ENCODE measurements at places on chromosomes 13 and 19.

- no peak for DNase-seq
These were observed 9.8 kb downstream of the PLK5 start for GRCh38 chr19:1533510-1534150.

- DNase-seq: no peak
These were observed 38.6 kb downstream of the ELL start for GRCh38 chr19:18483119-18483890.

DNA sequence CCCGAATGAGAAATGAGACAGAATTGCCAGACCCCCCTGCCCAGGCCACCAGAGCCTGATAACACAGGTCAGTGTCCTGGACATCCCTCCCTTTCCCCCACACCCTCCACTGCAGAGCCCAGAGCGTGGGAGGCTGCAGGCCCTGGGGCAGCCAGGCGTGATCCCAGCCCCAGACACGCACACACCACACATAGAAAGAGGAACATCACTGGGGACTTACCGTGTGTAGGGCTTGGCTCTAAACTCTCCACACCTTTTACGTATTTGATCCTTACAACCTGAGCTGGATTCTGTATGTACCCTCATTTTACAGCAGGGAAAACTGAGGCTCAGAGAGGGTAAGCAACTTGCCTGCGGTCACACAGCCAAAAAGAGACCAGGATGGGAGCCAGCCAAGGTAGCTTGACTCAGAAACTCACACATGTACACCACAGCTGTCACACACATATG lies 334 bp upstream of the ANGPTL6 start:
- DNase-seq: peak; percentile 75

GRCh38 chr19:42203700-42204099 lies 13.8 kb downstream of the DEDD2 start:
- DNase-seq: no peak

DNA sequence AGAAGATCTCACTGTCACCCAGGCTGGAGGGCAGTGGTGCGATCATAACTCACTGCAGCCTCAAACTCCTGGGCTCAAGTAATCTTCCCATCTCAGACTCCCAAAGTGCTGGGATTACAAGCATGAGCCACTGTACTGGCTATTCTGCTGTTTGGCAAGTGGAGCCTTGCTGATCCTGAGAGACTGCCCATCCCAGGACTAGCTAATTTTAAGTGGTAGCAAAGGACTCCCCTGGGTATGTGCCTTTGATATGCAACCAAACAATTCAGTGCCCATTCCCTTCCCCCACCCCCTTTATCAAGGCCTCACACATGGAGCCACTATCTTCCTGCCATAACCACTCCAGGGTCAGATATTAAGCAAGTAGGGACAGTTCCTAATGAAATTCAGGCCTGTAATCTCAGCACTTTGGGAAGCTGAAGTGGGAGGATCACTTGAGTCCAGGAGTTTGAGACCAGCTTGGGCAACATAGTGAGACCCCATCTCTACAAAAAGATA lies 17.0 kb upstream of the ZNF460 start:
- no peak for DNase-seq

GRCh38 chr13:59898066-59898465 lies 265.7 kb downstream of the DIAPH3 start:
- no peak for DNase-seq

DNA sequence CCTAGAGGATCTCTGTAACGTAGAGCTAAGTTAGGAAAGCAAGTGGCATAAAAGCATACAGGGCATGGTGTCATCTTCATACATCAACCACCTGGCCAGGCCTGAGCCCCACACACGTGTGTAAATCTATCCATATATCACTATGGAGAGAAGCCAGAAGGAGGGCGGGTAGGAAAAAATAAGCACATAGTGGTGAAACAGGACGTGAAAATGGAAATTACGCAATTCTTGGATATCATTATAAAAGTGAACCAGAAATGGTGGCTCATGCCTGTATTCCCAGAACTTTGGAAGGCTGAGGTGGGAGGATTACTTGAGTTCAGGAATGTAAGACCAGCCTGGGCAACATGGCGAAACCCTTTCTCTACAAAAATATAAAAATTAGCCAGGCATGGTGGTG lies 43.4 kb downstream of the PDCD5 start:
- no peak for DNase-seq

- DNase-seq: no peak
These were observed 18.4 kb downstream of the ELL start for GRCh38 chr19:18503337-18503970.

DNA sequence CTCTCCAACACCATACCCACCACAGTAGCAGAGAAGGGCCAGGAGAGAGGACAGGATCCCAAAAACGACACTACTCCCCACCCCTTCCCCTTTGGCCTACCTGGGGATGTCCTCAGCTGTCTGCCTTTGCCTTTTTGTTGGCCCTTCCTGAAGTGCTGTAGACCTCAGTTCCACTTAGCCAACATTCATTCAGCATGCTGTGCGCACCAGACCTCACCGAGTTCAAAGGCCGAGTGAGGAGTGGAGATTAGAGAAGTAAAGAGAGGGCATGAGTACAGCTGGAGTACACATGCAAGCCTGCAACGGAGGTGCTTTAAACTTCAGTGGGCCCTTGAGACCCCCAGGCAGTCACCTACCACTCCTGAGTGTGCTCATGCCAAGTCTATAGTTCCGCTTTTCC lies 99.0 kb downstream of the TEX26 start:
- DNase-seq: no peak

DNA sequence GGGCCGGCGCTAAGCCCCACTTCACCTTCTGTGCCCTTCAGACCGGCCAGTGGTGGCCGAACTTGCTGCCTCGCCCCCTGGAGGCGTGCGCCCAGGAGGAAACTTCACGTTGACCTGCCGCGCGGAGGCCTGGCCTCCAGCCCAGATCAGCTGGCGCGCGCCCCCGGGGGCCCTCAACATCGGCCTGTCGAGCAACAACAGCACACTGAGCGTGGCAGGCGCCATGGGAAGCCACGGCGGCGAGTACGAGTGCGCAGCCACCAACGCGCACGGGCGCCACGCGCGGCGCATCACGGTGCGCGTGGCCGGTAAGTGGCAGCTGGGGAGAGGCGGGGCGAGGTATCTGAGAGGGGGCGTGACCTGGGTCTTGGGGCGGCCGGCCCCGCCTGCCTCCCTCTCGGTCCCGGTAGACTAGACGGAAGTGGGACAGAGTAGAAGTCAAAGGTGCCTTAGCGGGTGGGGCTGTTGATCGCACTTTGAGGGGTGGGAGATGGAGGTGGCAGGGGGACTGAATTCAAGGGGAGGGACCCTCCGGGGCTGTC lies 5.6 kb downstream of the ICAM5 start:
- DNase-seq: peak; percentile 93

DNA sequence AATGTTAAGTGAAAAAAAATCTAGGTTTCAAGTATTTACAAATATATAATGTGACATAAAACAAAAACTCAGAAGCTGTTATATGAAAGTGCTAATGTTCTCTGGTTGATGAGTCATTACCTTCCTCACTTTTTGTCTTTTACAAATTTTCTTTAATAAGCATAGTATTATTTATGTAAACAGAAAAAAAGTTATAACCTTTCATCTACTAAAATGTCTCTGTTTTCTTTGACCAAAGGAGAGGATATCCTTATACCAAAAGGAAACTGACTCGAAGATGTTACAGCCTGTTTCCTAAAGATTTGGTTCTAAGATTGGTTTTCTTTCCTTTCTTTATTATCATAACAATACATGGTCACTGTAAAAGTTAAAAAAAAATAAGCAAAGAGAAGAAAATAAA lies 38.0 kb downstream of the RCBTB2 start:
- DNase-seq: no peak

DNA sequence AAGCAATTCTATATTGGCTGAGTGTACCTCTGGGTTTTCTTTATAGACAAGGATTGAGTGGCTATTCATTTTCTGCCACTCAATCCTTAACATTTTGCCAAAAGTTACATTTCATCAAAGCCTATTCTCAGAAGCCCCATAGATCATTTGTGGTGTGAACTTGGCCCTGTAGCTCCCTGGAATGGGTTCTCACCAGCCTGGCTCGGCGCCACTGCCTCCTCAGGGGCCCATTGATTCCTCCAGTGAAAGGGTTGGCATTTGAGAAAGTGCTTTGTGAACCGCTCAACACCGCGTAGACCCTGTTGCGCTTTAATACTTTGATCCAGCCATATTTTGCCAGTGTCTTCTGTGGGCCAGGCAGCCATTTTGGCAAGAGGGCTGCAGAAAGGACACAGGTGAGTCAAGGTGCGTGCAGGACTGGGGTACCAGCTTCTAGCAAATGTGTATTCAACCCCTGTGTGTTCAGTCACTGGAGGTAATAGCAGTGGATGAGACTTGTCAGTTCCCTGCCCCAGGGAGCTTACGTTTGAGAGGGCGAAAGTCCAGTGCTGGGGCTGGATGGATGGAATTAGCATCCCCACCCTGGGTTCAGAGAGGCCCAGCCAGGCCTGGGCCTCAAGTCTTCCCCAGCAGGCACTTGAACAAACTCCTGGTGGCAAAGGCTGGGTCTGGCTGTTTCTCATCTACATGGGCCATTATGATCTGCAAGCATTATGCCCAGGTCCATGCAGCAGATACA lies 3.8 kb downstream of the RAB8A start:
- DNase-seq: no peak

DNA sequence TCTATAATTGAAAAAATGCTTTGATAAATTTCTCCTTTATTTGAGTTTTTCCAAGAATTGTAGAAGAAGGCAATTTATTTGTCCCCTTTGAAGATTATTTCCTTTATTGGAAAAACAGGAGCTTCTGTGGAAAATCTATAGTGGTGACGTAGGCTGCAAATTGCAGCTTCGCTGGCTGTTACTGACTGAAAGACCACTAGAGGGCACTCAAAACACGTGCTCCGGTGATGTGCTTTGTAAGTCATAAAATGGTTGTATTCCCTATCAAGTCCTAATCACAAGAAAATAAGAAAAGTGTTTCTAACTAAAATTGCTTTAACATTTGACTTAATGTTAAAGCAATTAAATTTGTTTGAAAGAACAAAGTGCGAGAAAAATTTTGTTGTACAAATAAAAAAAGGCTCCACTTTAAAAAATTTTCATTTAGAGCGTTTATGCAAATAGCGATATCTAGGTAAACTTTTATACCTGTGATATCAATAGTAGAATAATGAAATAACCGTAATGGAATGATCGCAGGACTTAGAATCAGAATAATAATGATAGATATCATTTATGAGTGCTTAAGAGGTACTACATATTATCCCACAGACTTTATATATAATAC lies 638.2 kb upstream of the SPRY2 start:
- DNase-seq: peak; percentile 49

DNA sequence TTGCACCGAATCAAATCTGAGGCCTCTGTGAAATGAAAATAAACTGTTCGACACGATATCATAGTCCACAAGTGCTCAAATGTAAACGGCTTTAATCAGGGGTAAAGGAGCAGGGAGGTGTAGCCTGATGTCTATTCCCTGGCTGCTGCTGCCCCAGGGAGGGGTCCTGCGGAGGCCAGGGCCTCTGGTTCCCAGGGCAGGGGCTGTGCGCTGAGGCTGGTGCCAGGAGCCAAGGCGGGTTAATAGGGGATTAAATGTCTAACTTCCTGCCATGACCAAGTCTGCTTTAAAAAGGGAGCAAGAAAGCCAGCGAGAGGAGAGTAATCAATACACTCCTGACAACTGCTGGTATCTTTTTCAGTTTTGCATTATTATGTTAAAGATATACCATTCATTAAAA lies 59.4 kb downstream of the ZNF536 start:
- DNase-seq: no peak

DNA sequence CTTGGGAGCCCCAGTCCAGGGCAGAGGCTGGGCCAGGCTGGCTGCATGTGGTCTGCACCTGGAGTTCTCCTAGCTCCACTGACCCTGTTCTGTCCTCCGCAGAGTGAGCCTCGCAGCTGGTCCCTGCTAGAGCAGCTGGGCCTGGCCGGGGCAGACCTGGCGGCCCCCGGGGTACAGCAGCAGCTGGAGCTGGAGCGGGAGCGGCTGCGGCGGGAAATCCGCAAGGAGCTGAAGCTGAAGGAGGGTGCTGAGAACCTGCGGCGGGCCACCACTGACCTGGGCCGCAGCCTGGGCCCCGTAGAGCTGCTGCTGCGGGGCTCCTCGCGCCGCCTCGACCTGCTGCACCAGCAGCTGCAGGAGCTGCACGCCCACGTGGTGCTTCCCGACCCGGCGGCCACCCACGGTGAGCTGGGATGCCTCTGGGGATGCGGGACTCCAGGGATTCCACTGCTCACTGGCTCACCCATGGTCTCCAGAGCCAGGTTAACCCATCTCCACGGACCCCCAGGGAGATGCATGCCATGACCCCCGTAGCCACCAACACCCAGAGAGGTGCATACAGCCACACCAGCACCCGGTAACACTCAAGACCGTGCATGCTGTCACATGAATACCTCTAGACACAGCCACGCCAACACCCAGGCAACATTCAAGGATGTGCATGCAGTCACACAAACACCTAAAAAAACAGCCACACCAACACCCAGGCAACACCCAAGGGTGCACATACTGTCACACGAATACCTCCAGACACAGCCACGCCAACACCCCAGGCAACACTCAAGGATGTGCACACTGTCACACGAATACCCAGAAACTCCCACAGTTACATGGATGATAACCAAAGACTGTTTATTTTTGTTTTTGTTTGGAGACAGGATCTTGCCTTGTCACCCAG lies 8.2 kb downstream of the PKN1 start:
- no peak for DNase-seq

DNA sequence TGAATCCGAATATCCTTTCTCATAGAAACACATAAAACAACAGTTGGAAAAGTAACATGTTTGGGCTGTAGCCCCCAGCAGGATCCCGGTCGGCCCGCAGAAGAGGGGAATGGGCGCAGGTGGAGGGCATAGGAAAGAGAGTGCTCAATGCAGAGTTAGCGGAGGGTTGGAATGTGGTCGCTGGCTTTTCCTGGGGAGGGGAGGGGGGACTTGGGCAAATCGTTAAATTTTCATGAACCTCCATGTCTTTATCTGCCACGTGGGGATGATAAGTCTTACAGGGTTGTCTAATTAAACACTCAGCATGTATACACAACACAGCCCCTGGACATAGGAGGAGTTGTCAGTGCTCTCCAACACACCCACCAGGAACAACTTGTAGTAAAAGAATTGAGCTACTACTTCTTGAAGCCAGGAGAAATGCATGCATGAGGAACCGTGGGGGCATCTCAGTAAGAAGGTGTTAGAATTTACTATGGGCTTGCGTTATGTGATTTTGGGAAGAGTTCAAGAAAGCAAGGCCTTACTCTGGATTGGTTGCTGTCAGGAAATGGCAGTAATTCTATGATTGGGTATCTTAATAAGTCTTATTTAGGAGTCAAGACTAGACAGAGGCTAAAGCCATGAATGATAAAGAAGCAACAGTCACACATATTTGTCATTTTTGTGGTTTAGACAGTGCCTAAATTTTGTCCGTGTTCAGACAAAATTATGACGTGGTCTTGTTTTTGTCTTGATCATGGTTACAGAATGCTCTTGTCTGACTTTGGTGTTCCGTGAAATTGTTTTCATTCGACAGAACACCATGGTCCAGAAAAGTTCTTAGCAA lies 671 bp upstream of the SLC46A3 start:
- no peak for DNase-seq

GRCh38 chr19:47363758-47364531 lies 14.8 kb downstream of the DHX34 start:
- no peak for DNase-seq

DNA sequence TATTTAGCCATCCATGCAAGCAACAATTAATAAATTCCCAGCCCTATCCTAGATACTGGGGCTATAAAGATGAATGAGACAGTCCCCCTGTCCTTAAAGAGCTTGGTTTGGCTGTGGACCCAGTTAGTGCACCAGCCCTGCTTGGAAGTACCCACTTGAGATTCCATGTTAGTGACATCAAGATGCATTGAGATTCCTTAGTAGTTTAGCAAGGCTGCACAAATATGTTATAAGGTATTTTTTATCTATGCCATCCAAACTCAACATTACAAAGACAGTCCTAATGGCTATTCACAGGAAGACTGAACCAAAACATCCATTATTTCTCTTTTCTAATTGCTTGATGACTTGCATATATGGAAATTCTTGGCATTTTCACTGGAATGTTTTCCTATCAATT lies 48.8 kb upstream of the RAP2A start:
- no peak for DNase-seq
